Pons (tissue), 1 donor: ENCODE measurements at places on chromosomes 11 and 22.

- no peak for DNase-seq
Observed at GRCh38 chr22:33578752-33579151, 341.5 kb downstream of the LARGE1 start.

- no peak for DNase-seq
Observed at GRCh38 chr22:34410111-34410510, 489.8 kb upstream of the LARGE1 start.

- DNase-seq: no peak
Observed at GRCh38 chr11:116600930-116601329, 171.9 kb downstream of the BUD13 start.

DNA sequence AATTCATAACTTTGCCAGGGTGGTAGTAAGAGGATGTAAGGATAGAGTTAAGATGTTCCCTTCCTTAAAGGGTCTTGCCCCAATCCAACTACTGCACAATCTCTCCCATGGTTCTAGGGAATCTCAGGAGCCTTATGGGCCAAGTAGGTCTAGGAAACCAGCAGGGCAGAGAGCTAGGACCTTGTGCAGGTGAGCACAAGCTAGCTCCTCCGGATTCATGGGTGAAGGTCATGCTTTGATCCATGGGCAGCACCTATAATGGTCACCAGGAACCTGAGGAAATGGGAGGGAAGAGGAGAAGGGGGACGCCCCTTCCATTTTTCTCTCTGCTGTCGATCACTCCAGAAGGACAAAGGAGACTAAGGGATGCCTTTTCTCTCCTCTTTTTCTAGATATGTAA lies 16.8 kb downstream of the KCNJ11 start:
- DNase-seq: no peak

DNA sequence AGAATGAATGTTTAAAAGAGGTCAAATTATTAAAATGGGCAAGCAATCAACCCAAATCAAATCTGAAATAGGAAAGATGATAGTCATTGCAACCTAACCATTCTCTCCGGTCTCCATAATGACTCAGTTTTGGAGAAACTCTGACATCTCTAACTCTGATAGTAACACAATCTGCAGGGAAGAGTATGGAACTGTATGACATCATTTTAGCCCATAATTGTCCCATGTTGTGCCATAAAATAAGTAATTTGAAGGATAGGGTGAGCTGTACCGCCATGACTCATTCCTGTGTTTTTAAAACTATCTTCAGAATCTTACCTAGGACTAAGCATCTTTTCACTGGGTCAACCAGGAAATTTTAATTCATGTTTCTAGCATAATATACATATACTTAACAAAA lies 350.8 kb downstream of the DLG2 start:
- no peak for DNase-seq

DNA sequence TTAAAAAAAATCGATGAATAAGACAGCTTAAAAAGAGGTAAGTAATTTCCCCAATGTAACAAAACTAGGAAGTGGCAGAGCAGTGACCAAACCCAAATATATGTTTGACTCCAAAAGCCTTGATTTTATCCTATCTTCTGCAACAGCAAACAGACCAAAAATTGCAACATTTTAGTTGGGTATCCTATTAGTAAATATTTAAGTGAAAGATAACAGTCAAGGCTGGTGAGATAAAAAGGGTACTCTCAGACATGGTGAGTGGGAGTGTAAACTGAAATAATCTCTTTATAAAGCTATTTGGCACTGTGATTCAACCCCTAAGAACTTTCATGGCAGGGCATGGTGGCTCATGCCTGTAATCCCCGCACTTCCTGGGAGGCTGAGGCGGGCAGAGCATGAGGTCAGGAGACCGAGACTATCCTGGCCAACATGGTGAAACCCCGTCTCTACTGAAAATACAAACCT lies 1.9 kb upstream of the RDX start:
- no peak for DNase-seq
